Cardiac ventricle fibroblast (primary cell): ENCODE measurements at places on chromosomes 16 and 17. TPM values are rescaled to one million over a fixed set of nuclear protein-coding genes. Genes with fewer than 3 reads are reported as not detected.

The NPLOC4 gene
- 33.5 and 42.5 TPM in 2 replicates for total RNA-seq

The TM4SF5 gene
- total RNA-seq: not detected in 2 replicates

The KCNH6 gene
- total RNA-seq: not detected in 2 replicates

The CES5A gene
- total RNA-seq: not detected in 2 replicates

The P2RX1 gene
- not detected in 2 replicates for total RNA-seq

The KRTAP4-5 gene
- total RNA-seq: not detected in 2 replicates

The UMOD gene
- total RNA-seq: not detected in 2 replicates

The ADAD2 gene
- total RNA-seq: not detected in 2 replicates

The SMTNL2 gene
- total RNA-seq: not detected in 2 replicates

The SNAI3 gene
- not detected in 2 replicates for total RNA-seq

The CAMKK1 gene
- 3.3 and 3.5 TPM in 2 replicates for total RNA-seq

The OTOP3 gene
- total RNA-seq: not detected in 2 replicates

The KRTAP16-1 gene
- not detected in 2 replicates for total RNA-seq

The CYGB gene
- 126 and 147 TPM in 2 replicates for total RNA-seq

The ABCA8 gene
- total RNA-seq: 103 and 127 TPM in 2 replicates

The TNFRSF13B gene
- not detected in 2 replicates for total RNA-seq

The CCL16 gene
- not detected in 2 replicates for total RNA-seq

The SPATA32 gene
- total RNA-seq: not detected in 2 replicates

The CLDN9 gene
- not detected in 2 replicates for total RNA-seq

The MYO15B gene
- total RNA-seq: 0.37 and 0.83 TPM in 2 replicates

The TSPOAP1 gene
- total RNA-seq: 0.05 and 0.12 TPM in 2 replicates

The MMP2 gene
- 1,062 and 1,171 TPM in 2 replicates for total RNA-seq

The ALDOA gene
- total RNA-seq: 1,739 and 1,751 TPM in 2 replicates

The CCL1 gene
- not detected in 2 replicates for total RNA-seq

The NPIPA5 gene
- total RNA-seq: 2.9 and 5.5 TPM in 2 replicates

The PYDC1 gene
- not detected in 2 replicates for total RNA-seq

The CX3CL1 gene
- 3.4 and 5.6 TPM in 2 replicates for total RNA-seq

The SPAG7 gene
- 42.2 and 43.9 TPM in 2 replicates for total RNA-seq

The SEZ6L2 gene
- total RNA-seq: 43.9 and 57.2 TPM in 2 replicates

The TNFRSF17 gene
- total RNA-seq: not detected in 2 replicates

The CLEC10A gene
- total RNA-seq: 0.24 TPM in 1 of 2 replicates, not detected in the other

The MRPS23 gene
- total RNA-seq: 9.7 and 15.0 TPM in 2 replicates

The TTLL6 gene
- total RNA-seq: not detected in 2 replicates

The TBX4 gene
- total RNA-seq: not detected in 2 replicates

The B3GNT9 gene
- total RNA-seq: 59.2 and 71.5 TPM in 2 replicates

The CACNA1G gene
- 1.8 and 2.1 TPM in 2 replicates for total RNA-seq

The C17orf113 gene
- total RNA-seq: 0.19 TPM in 1 of 2 replicates, not detected in the other

The NDUFB10 gene
- 198 and 225 TPM in 2 replicates for total RNA-seq

The GNG13 gene
- total RNA-seq: not detected in 2 replicates

The ZG16 gene
- total RNA-seq: not detected in 2 replicates

The PRSS27 gene
- 0.05 and 0.12 TPM in 2 replicates for total RNA-seq

The GJC1 gene
- total RNA-seq: 1.4 and 2.7 TPM in 2 replicates

The KCNG4 gene
- not detected in 2 replicates for total RNA-seq

The HP gene
- 7.2 and 17.7 TPM in 2 replicates for total RNA-seq

The KRTAP1-5 gene
- not detected in 2 replicates for total RNA-seq

The CBX4 gene
- total RNA-seq: 9.5 and 13.5 TPM in 2 replicates

The DHRS7C gene
- not detected in 2 replicates for total RNA-seq

The SLC2A4 gene
- 0.05 TPM in 1 of 2 replicates, not detected in the other for total RNA-seq

The DLX4 gene
- not detected in 2 replicates for total RNA-seq

The TMEM186 gene
- 6.4 and 6.5 TPM in 2 replicates for total RNA-seq
